D721Med (cell line): ENCODE measurements at places on chromosomes 2 and 18.

- no peak for DNase-seq
Measured at GRCh38 chr2:157428500-157429175, 15.3 kb downstream of the CYTIP start.

DNA sequence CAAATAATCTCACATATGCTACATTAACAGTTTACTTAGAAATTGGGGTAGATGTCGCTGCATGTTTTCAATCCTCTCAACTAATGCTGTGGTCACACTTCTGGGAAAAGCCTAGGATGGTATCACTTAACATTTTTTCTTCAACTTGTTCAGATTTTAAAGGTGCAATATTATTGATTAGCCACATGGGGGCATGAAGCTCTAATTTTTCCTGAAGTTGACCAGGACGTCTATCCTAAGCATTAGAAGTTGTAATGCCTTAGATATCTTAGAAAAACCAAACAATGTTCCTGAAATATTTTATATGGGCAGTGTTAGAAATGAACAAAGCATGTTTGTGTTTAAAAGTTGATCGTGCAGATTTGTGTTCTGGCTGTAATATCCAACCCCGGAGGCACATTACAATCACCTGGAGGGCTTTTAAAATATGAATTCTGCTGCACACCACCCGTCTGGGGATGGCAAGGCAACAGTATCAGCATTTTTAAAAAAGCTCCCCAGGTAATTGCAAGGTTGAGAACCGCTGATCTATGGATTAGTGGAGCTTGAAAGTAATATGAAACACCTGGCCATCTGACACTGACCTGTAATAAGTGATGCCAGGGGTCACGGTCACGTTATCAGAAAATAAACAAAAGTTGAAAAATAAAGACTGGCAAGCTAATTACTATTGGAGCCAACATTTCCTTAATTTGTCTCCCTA lies 100.5 kb upstream of the LMAN1 start:
- peak; percentile 86 for DNase-seq

- DNase-seq = no peak
Measured at GRCh38 chr2:26588576-26588975, 52.6 kb downstream of the CIB4 start.

- no peak for DNase-seq
Measured at GRCh38 chr2:231765496-231765929, 15.6 kb downstream of the PDE6D start.

DNA sequence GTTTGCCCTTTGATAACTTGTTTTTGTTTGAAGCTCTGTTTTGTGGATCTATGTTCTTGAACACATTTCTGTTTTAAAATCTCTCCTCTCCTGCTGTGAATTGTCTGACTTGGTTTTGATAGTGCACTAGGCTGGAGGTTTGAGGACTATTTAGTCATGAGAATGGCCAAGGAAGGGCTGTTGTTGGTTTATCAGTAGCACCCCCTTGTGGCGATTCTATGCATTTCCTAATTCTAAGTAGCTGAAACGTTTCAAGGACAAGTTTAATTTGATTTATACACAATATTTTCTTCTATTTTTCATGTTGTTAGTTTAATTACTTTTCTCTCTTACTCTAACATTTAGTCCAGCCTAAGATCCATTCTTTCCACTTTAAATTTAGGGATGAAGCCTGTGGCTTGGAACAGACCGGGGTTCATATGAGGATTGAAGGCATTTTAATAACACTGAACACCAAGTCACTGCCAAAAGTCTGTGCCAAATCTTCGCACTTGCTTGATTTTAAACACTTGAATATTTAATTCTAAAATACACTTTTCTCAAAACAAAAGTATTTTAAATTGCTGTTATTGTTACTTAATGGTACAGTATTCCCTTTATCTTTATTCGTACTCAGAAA lies 166.0 kb downstream of the SOCS6 start:
- DNase-seq = no peak

GRCh38 chr2:172951554-172951953 lies 124.1 kb upstream of the MAP3K20 start:
- no peak for DNase-seq

GRCh38 chr2:234243871-234244565 lies 193.5 kb downstream of the SPP2 start:
- no peak for DNase-seq

- no peak for DNase-seq
Measured at GRCh38 chr2:109395494-109396201, 218.1 kb downstream of the SEPTIN10 start.

- DNase-seq = no peak
Measured at GRCh38 chr2:129862668-129863067, 116.8 kb upstream of the RAB6C start.

DNA sequence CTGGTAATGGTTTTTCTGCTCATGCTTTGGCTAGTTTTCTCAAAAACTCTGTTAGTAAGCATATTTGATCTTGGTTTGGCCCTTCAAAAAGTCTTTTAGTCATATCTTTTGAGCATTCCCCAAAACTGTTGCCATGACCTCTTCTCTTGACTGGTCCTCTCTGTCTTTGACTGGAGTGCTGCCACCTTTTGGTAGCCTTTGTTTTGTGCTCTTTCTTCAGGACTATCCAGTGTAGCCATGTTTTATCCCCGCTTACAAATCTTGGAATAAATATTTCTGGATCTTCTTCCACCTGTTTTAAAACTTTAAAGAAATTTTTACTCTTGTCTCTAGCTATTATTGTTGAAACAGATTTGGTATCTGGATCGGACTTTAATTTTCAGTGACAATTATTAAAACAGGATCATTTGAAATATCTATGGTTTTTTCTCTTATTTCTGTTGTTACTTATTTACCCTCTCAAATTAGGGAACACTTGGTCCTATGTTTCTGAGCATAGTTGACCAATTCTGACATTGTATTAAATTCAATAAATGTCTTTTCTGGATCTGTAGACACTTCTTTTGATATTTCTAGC lies 965 bp upstream of the ELOA2 start:
- DNase-seq = no peak

DNA sequence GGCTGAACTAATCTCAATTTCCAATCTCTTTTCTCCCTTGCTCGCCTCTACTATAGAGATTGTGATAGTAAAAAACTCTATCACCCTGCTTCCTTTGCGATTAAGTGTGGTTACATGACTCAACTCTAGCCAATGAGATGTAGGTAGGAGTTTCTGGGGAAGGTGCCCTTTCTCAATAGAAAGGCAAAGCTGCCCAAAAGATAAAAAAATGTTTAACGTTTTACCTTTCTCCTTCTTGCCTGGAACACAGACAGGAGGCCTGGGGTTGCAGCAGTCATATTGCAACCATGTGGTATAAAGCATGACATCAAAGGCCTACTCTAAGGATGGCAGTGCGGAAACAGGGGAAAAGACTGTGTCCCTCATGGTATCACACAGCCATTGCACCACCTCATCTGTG lies 31.5 kb downstream of the TMEM37 start:
- no peak for DNase-seq

DNA sequence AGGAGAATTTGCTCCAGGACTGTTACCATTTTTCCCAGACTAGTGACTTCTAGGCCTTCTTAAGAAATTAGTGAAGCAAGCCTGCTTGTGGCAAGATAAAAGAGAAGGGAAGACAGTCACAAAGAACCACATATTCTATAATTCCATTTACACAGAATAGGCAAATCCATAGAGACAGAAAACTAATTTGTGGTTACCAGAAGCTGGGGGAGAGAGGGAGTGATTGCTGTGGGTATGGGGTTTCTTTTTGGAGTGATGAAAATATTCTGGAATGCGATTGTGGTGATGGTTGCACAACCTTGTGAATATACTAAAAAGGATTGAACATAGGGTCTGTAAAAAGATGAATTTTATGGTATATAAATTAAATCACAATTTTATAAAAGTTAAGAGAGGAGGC lies 37.5 kb upstream of the SIX2 start:
- DNase-seq = no peak

- DNase-seq = no peak
Measured at GRCh38 chr18:45566025-45566740, 49.1 kb upstream of the SLC14A2 start.

GRCh38 chr18:56873441-56874140 lies 222.4 kb downstream of the WDR7 start:
- DNase-seq = no peak

- no peak for DNase-seq
Measured at GRCh38 chr2:37842732-37843440, 82.2 kb upstream of the RMDN2 start.

DNA sequence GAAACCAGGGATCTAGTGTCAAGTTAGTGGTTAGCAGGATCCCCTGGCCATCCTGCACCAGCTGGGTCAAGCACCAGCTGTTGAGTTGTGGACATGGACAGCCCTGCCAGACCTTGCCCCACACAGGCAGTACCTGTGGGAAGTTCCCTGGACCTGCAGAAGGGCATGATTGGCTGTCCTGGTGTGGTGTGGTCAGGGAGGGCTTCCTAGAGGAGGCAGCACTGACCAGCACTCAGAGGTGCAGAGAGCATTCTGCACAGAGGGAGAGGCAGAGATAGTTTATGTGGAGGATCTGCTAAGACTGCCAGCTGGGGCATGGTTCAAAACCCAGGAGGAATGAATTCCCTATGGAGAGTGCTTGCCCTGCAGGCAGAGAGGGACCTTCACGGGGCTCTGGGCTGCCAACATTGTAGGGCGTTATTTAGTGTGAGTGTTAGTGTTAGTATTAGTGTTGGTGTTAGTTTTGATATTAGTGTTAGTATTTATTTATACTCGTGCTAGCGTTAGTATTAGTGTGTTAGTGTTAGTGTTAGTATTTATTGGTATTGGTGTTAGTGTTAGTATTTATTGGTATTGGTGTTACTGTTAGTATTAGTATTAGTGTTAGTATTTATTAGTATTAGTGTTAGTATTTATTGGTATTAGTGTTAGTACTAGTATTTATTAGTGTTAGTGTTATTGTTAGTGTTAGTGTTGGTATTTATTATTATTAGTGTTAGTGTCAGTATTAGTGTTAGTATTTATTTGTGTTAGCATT lies 31.9 kb downstream of the TWIST2 start:
- DNase-seq = no peak

- DNase-seq = no peak
Measured at GRCh38 chr2:80153768-80154167, 150.8 kb downstream of the LRRTM1 start.

GRCh38 chr18:8754995-8755960 lies 49.9 kb downstream of the MTCL1 start:
- no peak for DNase-seq

- DNase-seq = no peak
Measured at GRCh38 chr2:121650315-121650930, 1.2 kb upstream of the CLASP1 start.

- DNase-seq = no peak
Measured at GRCh38 chr18:3472681-3473544, 22.9 kb downstream of the TGIF1 start.

DNA sequence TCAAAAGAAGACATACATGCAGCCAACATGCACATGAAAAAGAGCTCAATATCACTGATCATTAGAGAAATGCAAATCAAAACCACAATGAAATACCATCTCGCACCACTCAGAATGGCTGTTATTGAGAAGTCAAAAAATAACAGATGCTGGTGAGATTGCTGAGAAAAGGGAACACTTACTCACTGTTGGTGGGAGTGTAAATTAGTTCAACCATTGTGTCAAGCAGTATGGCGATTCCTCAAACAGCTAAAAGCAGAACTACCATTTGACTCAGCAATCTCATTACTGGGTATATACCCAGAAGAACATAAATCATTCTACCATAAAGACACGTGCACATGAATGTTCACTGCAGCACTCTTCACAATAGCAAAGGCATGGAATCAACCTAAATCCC lies 95.5 kb upstream of the XIRP2 start:
- DNase-seq = no peak

DNA sequence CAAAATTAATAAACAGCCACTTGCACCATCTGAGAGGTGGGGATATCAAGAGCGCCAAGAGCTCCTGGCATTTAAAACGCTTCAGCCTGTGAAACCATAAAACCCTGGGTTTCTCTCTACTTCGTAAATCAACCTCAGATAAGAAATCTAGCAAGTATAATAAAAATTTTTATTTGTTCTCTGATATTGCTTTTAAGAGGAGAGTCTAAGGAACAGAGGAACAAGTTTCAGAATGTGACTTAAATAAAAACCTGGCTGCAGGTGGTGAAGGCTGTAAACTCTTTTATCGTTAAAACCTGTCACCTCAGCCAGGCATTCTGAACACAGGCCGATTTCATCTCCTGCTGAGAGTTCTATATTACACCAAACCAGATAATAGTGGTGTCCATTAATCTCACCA lies 9.9 kb downstream of the DYTN start:
- no peak for DNase-seq

GRCh38 chr2:139099721-139100120 lies 319.5 kb upstream of the NXPH2 start:
- DNase-seq = no peak

GRCh38 chr2:10145519-10146357 lies 23.2 kb downstream of the RRM2 start:
- DNase-seq = no peak

DNA sequence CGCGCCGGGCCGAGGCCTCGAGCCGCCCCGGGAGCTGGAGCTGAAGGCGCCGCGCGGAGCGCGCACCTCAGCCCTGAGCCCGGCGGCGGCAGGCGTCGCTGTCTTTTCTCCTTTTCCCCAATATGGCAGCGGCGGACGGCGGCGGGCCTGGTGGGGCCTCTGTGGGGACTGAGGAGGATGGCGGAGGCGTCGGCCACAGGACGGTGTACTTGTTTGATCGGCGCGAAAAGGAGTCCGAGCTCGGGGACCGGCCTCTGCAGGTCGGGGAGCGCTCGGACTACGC lies 369 bp downstream of the SMCHD1 start:
- DNase-seq = no peak

DNA sequence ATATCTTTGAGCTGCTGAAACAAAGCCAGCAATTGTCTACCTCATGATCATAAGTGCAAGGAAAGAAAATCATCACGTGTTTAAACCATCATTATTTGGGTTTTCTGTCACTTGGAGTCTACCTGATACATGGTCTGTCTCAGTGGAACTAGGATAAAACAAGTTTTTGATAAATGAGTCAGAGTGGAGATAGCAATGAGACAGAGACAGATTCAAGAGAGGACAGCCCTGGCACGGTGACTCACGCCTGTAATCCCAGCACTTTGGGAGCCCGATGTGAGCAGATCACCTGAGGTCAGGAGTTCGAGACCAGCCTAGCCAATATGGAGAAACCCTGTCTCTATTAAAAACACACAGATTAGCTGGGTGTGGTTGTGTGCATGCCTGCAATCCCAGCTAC lies 93.8 kb downstream of the PMAIP1 start:
- no peak for DNase-seq

DNA sequence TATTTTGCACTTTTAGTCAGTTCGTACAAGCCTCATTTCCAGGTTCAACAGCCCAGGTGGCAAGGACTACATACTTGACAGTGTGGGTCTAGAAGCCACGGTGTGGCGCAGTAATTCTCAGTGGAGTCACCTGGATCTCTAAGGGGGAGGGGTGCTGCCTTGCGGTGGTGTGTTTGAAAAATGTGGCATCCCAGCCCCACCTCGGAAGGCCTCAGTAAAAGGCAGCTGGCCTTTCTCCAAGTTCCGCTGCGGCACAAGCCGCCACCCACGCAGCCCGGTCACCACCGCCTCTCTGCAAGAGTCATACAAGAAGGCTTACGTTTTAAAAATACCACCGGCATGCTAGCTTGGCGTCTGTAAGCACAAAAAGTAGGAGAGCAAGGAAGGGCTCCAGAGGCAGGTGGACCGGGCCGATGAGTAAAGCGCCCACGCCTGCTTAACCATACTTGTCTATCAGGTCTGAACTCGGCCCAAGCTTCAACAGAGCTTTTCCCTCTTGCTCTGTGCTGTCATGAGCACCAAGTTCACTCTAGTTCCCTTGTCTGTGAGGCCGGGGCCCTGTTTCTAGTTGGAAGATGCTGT lies 49.5 kb downstream of the SPRED2 start:
- DNase-seq = no peak
